Bronchial smooth muscle cell (primary cell): ENCODE measurements at places on chromosomes 7 and 10. TPM values are rescaled to one million over a fixed set of nuclear protein-coding genes. Genes with fewer than 3 reads are reported as not detected.

The ACTR1A gene
- total RNA-seq: 96.8 and 120 TPM in 2 replicates

The PSMC2 gene
- 183 and 228 TPM in 2 replicates for total RNA-seq

The CUTC gene
- 11.8 and 17.1 TPM in 2 replicates for total RNA-seq

The STEAP1 gene
- total RNA-seq: 20.0 and 30.7 TPM in 2 replicates

The CTAGE15 gene
- total RNA-seq: 0.09 TPM in 1 of 2 replicates, not detected in the other

The ADARB2 gene
- under 0.01 TPM in 1 of 2 replicates, not detected in the other for total RNA-seq

The LLCFC1 gene
- total RNA-seq: not detected in 2 replicates

The GIGYF1 gene
- 13.6 and 22.8 TPM in 2 replicates for total RNA-seq

The GPRIN2 gene
- total RNA-seq: not detected in 2 replicates

The NKX1-2 gene
- total RNA-seq: not detected in 2 replicates

The ASIC3 gene
- 0.09 TPM in 1 of 2 replicates, not detected in the other for total RNA-seq

The WNT8B gene
- not detected in 2 replicates for total RNA-seq

The HGF gene
- total RNA-seq: 59.0 and 126 TPM in 2 replicates

The NT5C3A gene
- 11.3 and 19.4 TPM in 2 replicates for total RNA-seq

The HOXA7 gene
- under 0.01 TPM in 1 of 2 replicates, not detected in the other for total RNA-seq

The INHBA gene
- total RNA-seq: 5.0 and 7.9 TPM in 2 replicates

The NUTM2E gene
- not detected in 2 replicates for total RNA-seq

The MYO1G gene
- total RNA-seq: under 0.01 TPM in 2 replicates

The ZWINT gene
- 1.8 and 8.7 TPM in 2 replicates for total RNA-seq

The PNLIPRP2 gene
- total RNA-seq: not detected in 2 replicates

The ZNF804B gene
- total RNA-seq: not detected in 2 replicates

The IL6 gene
- total RNA-seq: 0.94 and 3.3 TPM in 2 replicates

The LRRN3 gene
- 1.4 and 2.1 TPM in 2 replicates for total RNA-seq

The CALD1 gene
- total RNA-seq: 131 and 221 TPM in 2 replicates
